ENCODE measurements at places on chromosomes 7 and 10.

DNA sequence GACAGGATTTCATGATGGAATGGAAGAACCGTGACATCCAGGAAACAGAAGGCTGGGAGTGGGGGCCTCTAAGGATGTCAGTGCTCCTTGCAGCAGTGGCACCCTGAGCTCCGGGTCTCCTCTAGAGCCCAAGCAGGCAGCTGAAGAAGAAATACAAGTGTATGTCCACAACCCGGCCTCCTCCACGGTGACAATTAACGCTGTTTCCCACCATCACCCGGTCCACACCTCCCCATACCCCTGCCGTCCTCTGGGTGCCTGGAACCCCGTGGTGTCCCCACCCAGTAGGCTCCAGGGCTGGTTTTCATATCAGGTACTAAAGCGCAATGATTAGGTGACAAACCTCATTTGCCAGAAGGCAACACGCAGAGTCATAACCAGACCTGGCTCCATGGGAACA is 30.3 kb downstream of the GRID1 start:
- DNase-seq = no peak

DNA sequence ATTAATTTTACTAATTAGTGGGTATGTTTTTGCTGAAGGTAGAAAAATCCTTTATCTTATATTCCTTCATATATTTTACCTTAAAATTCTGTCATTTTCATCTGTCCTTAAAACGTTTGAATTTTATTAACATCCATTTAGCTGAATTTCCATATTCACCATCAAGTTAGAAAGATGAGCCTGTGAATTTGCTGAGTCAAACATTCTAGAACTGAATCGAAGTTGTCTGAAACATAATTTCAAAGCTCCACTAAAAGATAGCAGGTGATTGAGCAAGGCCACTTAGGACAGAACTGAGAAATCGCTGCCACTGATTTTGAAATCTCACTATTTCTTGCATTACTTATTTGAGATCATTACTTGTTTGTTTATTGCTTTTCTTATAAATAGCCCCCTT is 17.5 kb downstream of the HGF start:
- no peak for DNase-seq

- DNase-seq = no peak
Observed at GRCh38 chr7:120442838-120443237, 169.9 kb downstream of the KCND2 start.

DNA sequence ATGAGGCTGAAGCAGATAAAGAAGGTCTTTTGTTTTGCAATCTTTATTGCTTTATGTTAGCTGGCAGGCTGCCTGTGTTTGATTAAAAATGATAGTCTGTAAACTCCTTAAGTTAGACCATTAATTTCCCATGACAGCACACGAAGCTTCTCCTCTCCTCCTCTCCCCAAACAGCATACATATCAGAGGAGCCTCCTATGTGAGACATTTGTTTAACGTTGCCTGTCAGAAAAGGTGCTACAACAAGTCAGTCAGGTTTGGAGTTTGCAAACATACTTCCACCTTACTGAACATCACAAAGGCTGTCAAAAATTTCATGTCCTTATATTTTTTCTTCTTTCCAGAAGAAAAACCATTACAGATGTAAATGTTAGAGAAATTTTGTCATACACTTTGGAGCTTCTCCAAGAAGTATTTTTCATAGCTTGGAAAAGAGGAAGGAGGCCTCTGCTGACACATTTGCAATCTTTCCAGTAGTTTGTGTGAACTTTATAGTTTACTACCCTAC is 393.1 kb downstream of the EXOC4 start:
- DNase-seq = no peak

- DNase-seq = no peak
Observed at GRCh38 chr7:117083648-117084047, 130.3 kb downstream of the ST7 start.

DNA sequence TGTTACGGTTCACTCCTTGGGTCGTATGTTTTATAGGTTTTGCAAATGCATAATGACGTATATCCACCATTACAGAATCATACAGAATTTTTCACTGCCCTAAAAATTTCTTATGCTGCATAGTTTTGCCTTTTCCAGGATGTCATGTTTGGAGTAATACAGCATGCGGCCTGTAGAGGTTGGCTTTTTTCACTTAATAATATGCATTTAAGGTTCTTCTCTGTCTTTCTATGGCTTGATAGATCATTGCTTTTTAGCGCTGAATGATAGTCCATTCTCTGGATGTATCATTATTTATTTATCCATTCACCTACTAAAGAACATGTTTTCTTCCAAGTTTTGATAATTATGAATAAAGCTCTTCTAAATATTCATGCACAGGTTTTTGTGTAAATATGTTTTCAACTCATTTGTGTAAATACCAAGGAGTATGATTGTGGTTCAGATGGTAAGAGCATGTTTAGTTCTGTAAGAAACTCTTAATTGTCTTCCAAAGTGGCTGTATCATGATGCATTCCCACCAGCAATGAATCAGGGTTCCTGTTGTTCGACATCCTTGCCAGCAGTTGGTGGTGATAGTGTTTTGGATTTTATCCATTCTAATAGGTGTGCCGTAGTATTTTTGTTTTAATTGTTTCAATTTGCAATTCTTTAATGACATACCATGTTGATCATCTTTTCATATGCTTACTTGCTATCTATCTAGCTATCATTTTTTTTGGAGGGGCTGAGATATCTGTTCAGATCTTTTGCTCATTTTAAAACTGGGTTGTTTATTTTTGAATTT is 531.2 kb upstream of the GHITM start:
- DNase-seq = no peak

- DNase-seq = no peak
Observed at GRCh38 chr7:43639858-43640491, 57.1 kb downstream of the STK17A start.

DNA sequence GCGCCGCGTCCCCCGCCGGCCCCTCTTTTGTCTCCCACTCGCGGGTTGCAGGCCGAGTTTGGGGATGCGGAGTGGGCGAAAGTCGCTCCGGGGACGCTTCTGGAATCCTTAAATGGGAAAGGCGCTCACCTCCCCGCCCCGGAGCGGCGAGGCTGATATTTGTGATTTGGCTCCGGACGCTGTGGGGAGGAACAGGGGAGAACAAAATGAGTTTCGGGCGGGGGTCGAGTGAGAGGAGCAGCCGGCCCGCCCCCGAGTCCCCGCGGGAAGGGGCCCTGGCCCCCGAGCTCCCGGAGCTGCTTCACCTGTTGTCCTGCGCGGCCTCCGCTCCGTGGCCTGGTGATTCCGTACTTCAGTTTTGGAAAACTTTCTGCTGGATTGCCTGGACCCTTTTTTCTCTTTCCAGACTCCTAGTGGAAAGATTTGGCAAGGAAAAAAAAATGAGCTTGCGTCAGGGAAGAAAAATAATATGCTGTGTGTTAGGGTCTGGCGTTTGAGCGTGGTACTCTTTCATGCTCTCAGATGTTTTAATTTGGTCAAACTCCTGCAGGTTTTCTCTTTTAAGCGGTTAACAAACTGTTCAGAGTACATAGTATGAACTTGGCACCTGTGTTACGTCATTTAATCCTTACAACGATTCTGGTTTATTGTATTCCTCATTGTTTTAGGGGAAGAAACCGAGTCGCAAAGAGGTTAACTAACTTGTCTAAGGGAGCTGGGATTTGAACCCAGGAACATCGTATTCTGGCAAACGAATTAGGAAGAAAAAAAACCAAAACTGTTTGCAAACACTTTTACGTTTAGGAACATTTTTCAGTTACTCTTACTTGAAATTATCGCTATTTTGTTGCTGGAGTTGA is 924 bp downstream of the BMPR1A start:
- DNase-seq = no peak

DNA sequence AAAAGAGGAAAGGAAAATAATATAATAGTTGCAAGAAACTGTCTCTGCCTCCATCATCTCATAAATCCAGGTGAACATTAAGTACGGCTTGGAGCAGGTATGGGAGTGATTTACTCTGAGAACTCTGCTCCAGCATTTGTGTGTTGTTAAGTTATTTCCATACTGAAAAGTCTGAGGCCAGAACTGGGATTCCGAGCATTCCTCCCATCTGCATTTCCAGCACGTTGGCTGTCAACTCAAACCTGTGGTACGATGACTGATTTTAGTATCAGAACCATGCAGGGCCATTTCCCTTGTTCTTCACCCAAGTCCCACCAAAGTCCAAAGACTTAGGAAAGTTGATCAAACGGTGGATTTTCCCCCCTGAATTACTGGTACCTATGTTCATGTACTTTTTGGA is 104.9 kb downstream of the CREB5 start:
- no peak for DNase-seq

- no peak for DNase-seq
Observed at GRCh38 chr10:58554316-58554715, 41.6 kb downstream of the BICC1 start.

DNA sequence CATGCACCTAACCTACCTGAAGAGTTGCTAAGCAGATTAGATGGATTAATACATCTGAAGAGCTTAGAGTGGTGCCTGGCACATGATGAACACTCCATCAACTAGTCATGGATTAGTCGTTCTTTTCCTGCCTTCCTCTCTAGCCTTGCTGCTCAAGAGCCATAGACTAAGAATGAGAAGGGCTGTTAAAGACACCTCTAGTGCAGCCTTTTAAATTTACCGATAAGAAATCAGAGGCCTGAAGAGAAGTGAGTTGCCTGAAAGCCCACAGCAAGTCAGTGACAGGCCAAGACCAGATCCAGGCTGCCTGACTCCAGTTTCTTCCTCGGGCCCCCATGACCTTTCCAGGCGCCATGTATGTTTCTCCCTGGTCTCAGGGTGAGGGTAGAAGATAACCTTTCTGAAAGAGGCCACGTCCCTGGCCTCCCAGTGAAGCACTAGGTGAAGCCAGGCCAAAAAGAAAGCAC is 6.5 kb downstream of the TSPAN15 start:
- no peak for DNase-seq
